ENCODE measurements at places on chromosomes 4 and X.

DNA sequence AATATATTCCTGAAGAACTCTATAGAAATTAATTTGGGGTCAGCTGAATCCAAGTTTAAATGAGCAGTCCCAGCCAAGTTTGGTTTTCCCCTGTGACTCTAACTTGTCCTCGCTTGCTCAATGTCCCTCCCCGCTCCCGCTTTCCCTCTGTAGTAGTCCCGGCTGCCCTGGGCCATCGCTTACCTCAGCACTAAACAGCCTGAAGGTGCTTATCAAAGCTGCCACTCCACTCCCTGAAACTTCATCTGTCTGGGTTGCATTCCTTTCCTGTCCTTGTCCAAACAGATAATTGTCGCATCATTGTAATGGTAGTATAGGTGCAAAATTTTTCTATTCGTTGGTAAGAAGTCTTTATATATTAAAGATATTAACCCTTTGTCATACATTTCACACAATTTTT lies 12.8 kb downstream of the SLC25A43 start:
- no peak for DNase-seq

- DNase-seq: no peak
Measured at GRCh38 chrX:22246620-22247019, 26.1 kb upstream of the CBLL2 start.

DNA sequence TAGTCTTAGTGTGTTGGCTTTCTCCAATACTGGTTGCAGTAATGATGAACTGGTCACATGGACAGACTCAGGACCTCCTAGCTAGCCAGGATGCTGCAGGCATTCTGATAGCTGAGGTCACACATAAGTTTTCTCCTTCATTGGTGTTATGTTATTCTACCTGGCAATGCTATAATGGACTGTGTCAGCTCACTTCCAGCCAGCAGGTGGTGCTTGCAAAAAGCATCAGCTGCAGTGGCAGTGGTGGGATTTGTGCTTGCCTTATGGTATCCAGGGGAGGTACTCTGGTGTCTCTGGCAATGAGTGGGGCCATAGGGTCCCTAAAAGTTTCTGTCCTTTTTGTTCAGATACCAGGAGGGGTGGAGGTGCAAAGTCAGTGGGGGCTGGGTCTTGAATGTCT lies 33.6 kb downstream of the ZNF330 start:
- no peak for DNase-seq

DNA sequence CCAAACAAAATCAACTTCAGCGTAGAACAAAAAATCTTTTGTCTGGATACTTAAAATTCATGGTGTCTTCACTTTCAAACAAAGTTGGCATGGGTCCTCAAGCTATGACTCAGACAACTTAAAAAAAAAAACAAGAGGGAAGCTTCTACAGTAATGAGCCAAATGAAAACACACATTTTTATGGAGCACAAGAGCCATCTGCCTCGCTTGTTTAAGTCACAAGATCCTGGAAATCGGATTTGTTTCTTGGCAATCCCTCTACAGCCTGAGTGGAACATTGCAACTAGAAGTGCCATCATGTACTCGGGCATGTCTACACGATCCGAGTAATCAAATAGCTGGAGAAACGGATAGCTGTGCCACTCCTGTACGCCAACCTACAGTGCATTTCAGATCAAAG lies 22.6 kb downstream of the LAMP2 start:
- DNase-seq: no peak

DNA sequence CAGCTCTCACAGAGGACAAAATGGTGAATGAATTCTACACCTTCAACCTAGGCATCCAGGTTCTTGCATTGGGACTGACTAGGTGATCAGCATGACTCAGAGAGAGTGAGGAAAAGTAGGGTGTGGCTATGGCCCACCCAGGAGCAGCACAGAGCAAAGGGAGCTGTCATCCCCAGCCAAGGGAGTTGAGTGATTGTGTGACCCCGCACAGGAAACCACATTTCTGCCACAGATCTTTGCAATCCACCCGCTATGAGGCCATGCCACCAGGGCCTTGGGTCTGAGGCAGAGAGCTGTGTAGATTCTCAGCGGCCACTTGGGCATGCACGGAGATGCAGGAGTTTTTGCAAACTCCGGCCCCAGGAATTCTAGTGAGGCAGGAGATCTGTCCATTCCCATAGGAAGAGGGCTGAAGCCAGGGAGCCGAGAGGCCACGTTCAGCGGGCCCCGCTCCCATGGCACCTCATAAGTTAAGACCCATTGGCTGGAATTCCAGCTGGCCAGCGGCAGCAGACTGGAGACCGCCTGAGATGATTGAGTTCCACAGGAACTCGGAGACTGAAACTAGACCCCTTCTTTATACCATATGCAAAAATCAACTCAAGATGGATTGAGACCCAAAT lies 75.9 kb downstream of the NAA11 start:
- DNase-seq: no peak

- DNase-seq: no peak
Measured at GRCh38 chrX:154010330-154011087, 9.2 kb downstream of the IRAK1 start.

- DNase-seq: no peak
Measured at GRCh38 chr4:176864238-176864637, 71.5 kb upstream of the VEGFC start.

DNA sequence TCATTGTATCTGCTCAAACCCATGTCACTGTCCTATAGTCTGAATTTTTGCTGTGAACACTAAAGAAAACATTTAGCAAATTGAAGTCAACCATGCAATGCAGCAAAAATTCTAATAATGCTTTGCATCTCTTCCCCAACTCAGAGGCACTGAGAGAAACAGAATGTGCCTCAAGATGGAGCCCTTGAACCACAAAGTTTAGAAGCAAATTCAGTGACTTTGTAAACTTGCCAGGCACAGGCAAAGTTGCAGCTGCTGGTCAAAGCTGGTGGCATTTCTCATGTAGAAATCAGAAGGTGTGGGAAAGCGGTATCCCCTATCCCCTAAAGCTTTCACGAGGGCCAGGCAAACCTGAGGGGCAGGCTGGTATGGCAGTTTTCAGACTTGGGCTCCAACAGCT lies 121.7 kb upstream of the DIPK2B start:
- no peak for DNase-seq

DNA sequence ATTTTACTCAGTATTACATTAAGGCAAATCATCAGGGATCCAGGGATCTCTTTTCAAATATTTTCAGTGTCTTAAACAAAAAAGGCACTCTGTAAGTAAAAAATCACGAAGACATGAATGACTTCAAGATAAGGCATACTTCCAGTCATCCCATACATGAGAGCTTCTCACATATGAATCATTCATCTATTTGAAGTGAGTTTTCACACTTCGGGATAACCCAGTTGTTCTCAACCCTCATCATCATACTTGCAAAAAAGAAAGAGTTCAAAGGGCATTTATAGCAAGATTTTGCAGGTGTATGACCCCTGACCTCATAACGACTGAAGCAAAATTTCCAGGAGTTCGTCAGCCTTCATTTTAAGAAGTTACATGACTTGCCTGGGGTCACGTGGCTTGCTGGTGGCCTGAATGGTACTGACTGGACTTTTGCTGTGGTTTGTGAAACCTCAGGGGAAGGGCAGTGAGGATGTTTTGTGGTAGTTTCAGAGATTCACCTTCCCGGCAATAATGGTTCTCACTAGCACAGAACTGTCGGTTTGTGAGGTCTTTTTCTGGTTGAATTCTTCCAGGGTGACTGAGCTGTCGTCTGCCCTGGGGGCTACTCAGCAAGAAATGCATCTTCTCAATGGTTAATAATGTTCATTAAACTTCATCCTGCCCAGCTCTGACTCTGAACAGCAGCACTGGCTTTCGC lies 115.8 kb upstream of the SHISA3 start:
- DNase-seq: no peak

GRCh38 chrX:155216940-155217440 lies 730 bp downstream of the VBP1 start:
- DNase-seq: no peak

- no peak for DNase-seq
Measured at GRCh38 chrX:39453889-39454621, 643.7 kb downstream of the BCOR start.

DNA sequence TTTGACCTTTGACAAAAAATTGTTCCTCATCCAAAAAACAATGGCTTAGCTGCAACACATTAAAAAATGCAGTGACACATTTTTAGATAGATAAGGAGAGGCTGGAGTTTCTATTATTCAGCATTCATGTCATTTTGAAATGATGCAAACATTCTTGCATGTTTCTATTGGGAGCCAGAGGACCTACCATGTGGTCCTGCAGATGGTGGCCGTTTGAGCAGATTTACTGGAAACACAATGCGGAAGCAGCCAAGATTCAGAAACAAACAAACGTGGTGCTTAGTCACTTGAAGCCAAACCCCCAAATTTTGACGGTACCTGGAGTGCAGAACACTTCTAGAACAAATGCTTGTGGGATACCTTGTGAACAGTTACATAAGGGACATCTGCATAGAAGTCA lies 456.7 kb downstream of the PCDH18 start:
- no peak for DNase-seq

- DNase-seq: no peak
Measured at GRCh38 chr4:41507291-41507947, 30.5 kb upstream of the LIMCH1 start.

DNA sequence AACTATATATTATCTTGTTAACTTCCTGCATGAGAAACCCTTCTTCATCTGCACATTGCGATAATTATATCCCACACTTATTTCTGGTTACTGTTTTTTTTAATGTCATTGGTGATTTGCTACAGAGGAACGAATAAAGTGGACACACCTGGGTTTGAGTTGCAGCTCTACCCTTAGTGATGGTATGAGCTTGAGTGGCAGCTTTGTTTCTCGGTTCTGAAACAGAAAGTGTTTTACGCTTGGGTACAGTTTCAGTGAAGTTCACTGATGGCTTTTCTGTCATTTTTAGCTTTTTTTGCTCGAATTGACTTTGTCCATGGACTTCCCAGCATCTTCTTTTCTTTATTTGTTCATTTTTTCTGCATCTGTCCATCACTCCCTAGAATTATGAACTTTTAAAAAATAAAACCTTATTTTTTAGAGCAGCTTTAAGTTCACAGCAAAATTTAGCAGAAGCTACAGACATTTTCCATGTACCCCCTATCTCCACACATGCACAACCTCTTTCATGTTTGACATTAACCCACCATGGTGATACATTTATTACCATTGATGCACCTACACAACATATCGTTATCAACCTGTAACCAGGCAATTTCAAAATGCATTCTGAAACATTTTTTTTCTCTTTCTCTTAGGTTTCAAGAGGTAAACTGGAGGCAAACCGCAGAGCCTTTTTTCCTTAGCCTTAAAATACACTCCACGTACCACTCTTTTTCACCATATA lies 1041.6 kb upstream of the PRKX start:
- DNase-seq: no peak

DNA sequence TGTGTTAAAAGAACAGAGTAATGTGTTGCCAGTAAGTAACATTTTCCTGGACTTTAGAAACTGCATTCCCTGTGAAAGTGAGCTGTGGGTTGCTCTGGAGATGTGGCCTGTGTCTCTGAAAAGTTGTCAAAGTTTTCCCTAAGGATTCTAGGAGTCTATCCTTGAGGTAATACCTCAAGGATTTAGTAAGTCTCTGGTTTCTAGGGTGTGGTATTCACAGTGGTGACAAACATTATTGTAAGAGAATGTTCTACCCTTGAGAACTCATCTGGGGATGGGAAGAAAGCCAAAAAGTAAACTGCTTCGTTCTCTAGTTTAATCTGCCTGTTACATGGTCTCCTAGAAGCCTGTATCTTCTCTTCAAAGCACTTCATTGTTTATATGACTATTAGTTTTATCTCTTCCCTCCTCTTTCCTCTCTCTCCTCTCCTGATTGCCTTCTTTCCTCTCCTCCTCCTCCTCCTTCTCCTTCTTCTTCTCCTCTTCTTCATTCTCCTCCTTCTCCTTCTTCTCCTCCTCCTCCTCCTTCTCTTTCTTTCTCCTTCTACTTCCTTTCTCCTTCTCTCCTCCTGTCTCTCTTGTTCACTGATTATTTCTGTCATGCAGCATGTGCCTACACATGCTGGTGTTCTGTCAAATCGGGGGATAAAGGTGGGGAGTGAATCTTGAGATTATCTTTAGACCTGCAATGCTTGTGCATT lies 321.3 kb downstream of the PTTG2 start:
- DNase-seq: no peak

DNA sequence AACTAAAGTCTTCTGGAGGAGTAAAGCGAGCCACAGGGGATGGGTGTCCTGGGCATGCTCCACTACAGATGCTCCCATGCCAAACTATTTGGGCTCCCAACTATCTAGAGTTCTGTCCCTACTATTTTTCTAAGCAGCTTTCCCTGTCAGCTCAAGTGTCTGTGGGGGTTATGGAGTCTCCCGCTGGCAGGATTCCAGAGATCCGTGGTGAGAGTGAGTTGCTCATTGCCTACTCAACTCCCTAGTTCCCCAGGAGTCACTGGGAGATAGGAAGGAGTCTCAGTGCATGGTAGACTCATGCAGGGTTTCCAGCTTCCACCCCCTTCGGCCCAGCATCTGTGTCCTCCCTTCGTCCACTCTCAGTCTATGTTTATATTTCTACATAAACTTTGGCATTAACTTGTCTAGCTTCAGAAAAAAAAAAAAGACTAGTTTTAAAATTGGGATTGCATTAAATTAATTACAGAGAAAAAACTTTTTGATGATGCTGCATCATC lies 55.1 kb upstream of the INPP4B start:
- no peak for DNase-seq

- DNase-seq: no peak
Measured at GRCh38 chr4:145533001-145533400, 51.3 kb downstream of the SMAD1 start.

GRCh38 chrX:48480583-48480982 lies 4.6 kb downstream of the FTSJ1 start:
- DNase-seq: no peak

GRCh38 chrX:101407167-101407747 lies 468 bp downstream of the GLA start:
- no peak for DNase-seq

DNA sequence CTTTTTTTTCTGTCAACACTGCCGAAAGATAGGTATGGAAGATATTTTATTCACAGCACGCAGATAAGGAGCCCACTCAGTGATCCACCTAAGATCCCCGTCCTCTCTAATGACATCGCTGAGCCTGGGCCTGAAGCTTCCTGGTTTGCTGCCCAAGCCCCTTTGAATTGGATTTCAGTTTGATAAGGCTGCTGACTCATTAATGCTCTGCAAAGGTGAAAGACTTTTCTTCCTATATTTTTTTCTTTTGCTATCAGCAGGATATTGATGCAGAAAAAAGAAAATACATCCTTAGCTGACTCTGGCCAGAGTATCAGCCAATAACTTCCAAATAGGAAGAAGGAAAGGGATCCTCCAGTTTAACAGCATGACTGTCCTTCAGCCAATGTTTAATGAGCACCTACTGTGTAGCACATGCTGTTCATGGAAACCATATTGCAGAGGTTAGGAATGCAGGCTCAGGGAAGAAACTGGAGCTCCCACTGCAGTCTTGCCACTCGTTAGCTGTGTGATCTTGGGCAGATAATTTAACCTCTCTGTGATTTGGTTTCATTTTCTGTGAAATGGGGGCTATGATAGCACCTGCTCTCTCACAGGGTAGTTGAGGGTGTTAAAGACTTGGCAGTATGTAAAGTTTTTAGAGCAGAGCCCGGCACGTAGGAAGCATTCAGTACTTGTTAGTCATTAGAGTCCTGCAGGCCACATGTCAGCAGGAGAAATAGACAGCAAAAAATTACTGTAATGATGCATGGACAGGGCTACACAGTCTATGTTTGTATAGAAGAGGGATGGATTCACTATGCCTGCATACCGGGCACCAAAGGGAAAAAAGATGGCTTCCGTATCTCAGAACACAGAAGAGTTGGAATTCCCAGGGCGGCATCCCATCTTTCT lies 39.3 kb downstream of the EVC start:
- DNase-seq: no peak

GRCh38 chr4:42280327-42281095 lies 116.8 kb upstream of the SHISA3 start:
- DNase-seq: no peak
